ENCODE measurements at places on chromosomes 16 and 17.

DNA sequence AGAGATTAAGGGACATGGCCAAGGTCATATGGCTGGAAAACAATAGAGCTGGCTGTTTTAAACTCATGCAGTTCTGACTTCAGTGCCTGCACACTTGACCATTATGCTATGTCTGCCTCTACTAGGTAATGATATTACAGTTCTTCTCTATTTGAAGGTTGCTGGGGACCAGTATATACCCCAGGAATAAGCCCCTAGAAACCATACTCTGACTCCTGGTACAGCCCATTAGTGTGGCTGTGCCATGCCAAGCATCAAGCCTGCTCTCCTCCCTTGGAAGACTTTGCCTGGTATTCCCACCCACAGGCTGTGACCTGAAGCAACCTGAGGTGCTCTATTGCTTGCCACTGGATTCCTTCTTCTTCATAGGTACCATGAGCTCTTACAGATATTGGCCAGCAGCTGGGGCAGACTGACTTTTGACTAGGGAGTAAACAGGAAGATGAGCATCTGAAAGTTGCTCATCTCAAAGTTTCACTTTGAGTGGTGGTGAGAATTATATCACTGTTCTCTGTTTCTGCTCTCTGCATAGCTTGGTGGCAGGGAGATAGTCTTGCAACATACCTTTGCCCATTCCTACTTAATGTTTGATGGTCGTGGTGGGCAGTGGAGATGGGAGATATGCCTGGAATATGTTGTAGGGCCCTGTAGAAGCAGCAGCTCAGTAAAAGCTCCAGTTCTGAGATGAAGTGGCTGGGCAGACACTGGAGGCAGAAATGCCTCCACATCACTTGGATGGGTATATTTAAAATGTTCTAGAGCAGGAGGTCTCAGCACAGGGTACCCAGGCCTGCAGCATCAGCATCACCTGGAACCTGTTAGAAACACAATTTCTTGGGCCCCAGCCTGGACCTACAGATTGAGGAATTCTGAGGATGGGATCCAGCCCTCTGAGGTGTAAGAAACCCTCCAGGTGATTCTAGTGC lies 274.7 kb downstream of the HS3ST4 start:
- DNase-seq = no peak

- no peak for DNase-seq
Measured at GRCh38 chr16:8589057-8589899, 1.0 kb downstream of the TMEM114 start.

GRCh38 chr17:45639297-45639849 lies 144.7 kb upstream of the CRHR1 start:
- no peak for DNase-seq

DNA sequence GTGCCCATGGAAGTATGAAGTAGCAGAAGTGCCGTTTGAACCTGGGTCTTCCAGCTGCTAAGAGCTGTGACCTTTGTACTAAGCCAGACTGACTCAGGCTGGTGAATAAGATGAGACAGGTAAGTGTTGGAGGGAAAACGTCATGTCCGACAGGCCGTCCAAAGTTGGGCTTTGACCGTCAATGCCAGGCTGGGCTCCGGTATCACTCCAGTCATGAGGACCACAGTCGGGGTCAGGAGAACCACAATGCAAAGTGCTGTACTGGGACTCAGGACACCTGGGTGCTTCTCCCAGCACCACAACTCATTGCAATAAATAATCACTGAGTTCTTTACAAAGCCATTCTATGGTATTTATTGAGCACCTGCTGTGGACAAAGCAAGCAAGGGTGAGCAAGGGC lies 268.6 kb downstream of the HAPSTR1 start:
- DNase-seq = no peak

GRCh38 chr17:29045734-29046472 lies 3.0 kb downstream of the PIPOX start:
- no peak for DNase-seq

DNA sequence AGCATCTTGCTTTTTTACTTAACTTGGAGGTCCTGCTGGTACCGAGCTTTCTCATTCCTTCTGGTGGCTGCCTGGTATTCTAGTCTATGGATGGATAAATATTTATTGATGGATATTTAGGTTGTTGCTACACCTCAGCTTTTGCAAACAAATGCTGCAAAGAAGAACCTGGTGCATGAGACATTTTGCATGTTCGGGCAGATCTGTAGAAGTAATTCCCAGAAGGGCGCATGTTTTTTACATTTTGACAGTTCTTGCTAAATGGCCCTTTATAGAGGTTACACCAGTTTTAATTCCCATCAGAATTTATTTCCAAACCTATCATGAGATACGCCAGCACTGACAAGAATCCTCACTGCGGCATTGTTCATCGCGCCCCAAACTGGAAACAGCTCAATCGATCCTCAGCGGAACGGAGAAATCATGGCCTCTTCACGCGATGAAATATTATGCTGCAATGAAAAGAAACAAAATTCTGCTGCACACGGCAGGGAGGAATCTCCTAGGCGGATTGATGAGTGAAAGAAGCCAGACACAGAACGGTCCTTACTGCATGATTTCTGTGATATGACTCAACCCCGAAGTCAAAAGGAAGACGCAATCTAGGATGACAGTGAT lies 68.0 kb upstream of the CREBBP start:
- DNase-seq = no peak

- no peak for DNase-seq
Measured at GRCh38 chr16:88348377-88349152, 34.2 kb upstream of the ZNF469 start.

- DNase-seq = no peak
Measured at GRCh38 chr17:81053041-81053970, 18.4 kb downstream of the BAIAP2 start.

DNA sequence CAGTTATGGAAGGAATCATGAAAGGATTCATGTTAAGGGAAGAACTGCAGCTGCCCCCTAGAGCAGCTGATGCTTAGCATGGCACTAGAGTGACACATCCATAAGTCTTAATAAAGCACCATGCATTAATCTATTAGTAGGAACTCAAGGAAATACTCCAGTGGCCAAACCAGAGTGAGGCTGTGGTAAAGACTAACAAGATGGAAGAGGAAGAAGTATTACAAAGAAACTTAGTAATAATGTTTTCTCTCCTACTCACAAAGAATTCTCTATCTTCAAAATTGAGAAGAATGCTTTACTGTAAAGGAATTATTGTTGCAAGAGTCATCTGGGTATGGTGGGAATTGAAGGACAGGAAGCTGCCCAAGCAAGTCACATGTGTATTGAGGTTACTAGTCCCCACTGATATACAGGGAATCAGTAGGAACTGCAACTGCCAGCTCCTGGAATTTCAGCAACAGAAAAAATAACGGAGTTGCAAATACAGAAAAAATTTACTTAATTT lies 29.9 kb upstream of the TOM1L1 start:
- DNase-seq = no peak

DNA sequence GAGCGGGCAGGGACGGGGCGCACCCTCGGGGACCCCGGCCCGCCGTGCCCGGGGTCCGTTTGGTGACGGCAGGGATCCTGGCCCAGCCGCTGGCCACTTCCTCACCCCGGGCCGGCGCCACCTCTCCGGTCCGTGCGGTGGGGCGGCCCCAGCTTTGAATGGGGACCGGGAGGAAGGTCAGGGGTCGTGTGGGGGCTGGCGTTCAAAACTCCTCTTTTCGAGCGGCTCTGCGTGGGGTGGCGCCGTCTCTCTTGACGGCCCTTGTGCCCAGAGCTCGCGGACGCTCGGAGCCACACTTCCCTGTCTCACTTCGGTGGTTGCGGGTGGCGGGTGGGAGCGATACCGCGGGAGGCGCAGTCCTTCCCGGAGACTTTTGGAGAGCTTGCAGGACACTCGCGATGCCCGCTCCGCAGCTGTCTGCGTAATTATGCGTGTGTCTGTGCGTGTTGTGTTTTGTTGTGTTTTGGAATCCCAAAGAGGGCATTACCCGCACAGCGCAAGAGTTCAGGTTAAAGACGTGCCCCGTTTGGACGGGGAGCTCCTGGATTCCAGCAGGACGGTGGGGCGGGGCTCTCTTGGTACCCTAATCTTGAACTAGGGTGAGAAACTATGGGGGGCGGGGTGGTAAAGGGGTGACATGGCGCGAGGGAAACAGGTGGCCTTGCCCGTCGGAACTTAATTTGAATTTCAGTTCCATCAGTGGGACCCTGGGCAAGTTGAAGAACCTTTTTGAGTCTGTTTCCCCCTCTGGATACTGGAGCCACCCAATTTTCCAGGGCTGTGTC lies 637 bp downstream of the PLCG2 start:
- no peak for DNase-seq

DNA sequence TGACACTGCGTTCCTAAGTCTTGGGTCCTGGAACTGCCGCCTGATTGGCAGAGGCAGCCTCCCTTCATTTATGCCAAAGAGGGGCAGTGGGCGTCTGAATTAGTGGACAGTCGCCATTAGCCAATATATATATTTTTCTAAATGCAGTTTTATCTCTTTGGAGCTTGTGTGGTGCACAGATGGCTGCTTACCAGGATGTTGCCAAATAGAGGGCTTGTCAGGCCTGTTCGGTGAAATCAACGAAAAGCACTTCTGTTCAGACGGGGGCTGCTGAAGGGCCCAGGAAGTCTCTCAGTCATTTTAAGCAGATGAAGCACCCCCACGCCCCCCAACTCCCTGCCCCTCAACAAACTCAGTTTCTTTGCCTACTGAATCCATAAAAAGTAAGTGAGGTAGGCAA lies 66.0 kb downstream of the RAP1GAP2 start:
- DNase-seq = no peak

DNA sequence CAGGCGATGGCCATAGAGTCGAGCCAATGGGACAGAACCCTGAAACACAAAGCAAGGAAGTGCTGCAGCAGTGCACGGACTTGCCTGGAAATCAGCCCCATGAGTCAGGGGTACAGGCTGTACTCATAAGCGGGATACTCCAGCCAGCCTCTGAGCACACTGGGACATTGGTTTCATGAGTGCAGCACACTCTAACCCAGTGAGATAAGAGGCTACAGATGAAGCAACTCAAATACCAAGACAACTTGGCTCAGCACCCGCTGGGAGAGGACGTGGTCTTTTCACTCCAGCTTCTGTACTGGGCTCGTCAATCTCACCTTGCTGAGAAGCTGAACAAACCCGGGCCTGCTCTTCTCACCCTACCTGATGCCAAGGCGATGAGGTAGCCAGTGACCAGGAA lies 98.2 kb downstream of the AXIN2 start:
- DNase-seq = no peak

GRCh38 chr17:69460963-69461922 lies 46.7 kb downstream of the MAP2K6 start:
- no peak for DNase-seq

- no peak for DNase-seq
Measured at GRCh38 chr17:27630607-27631410, at the start of gene LGALS9. TSS of gene LGALS9 (plus strand) at chr17:27631188. CDS start at chr17:27631266, 78 bp downstream.

DNA sequence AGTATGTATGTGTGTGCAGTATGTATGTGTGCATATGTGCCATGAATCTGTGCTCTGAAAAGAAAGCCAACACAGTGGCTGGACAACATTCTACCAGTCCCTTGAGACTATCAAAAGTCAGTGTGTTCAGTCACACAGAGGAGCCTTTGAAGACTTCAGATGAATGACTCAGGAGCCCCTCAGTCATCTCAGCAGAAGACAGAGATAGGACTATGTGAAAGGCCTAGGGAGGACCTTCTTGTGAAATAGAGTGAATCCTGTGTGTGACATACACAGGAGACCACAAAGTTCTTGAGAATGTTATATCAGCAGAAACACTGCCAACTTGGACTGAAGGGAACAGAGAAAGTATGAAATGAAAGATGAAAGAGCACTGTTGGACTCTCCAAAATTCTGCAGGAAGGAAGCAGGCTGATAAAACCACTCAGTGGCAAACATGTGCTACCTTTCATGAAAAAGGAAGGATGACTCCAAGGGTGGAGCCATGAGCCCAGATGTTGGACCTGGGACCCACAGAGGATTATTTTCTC lies 108.4 kb downstream of the METRNL start:
- DNase-seq = no peak

- no peak for DNase-seq
Measured at GRCh38 chr16:54123766-54124165, 162.8 kb downstream of the IRX3 start.

- no peak for DNase-seq
Measured at GRCh38 chr17:59783221-59784047, 76.0 kb downstream of the VMP1 start.

- DNase-seq = no peak
Measured at GRCh38 chr17:38872027-38872511, 2.2 kb downstream of the LASP1 start.

- DNase-seq = peak; percentile 2
Measured at GRCh38 chr17:79970576-79971068, 65.0 kb downstream of the TBC1D16 start.

GRCh38 chr17:57561072-57561861 lies 183.8 kb downstream of the CCDC182 start:
- DNase-seq = no peak

DNA sequence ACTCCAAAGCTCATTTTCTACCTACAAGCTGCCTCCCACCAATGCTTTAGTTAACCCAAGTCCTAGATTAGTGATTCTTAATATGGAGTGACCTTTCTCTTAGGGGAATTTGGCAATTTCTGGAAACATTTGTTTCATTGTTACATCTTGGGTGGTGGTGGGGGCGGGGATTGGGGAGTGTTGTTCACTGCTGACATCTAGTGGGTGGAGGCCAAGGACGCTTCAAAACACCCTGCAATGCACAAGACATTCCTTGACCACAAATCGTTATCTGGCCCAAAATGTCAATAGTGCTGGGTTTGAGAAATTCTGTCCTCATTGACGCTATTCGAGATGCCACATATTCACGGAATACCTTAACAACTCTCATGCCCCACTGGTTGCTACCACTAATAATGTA lies 282.9 kb downstream of the RBFOX1 start:
- no peak for DNase-seq

GRCh38 chr17:56244268-56244890 lies 91.1 kb downstream of the ANKFN1 start:
- DNase-seq = no peak

- DNase-seq = no peak
Measured at GRCh38 chr17:39793301-39793872, 55.6 kb downstream of the GRB7 start.

- DNase-seq = no peak
Measured at GRCh38 chr17:19448341-19449268, 37.6 kb downstream of the RNF112 start.

GRCh38 chr17:48378238-48378637 lies 51.8 kb downstream of the SKAP1 start:
- no peak for DNase-seq

- no peak for DNase-seq
Measured at GRCh38 chr16:28311913-28312312, 19.6 kb downstream of the SBK1 start.

- DNase-seq = no peak
Measured at GRCh38 chr16:56041556-56042140, 149.6 kb upstream of the GNAO1 start.

DNA sequence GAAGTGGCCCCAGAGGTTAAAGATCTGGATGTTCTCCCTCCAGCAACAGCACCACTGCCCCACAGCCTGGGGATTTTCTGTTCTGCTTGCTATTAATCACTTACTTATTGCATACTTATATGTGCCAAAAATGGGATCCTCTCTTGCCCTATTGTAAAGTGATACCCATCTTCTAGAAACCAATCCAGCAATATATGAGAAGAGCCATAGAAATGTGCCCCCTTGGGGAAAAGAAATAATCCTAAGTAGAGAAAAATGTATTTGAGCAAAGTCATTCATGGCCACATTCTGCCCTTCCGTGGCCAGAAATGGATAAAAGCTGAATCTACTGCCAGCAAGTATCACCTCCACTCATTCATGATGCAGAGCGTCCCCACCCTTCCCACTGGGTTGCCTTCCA lies 20.9 kb downstream of the SOST start:
- DNase-seq = no peak

- DNase-seq = no peak
Measured at GRCh38 chr17:74833501-74834377, 25.9 kb downstream of the GRIN2C start.

- no peak for DNase-seq
Measured at GRCh38 chr16:15811481-15812400, 45.1 kb downstream of the MYH11 start.

Measured in KG1 (cell line).